ENCODE measurements at places on chromosomes 5 and 9. TPM values are rescaled to one million over a fixed set of nuclear protein-coding genes. Genes with fewer than 3 reads are reported as not detected.

DNA sequence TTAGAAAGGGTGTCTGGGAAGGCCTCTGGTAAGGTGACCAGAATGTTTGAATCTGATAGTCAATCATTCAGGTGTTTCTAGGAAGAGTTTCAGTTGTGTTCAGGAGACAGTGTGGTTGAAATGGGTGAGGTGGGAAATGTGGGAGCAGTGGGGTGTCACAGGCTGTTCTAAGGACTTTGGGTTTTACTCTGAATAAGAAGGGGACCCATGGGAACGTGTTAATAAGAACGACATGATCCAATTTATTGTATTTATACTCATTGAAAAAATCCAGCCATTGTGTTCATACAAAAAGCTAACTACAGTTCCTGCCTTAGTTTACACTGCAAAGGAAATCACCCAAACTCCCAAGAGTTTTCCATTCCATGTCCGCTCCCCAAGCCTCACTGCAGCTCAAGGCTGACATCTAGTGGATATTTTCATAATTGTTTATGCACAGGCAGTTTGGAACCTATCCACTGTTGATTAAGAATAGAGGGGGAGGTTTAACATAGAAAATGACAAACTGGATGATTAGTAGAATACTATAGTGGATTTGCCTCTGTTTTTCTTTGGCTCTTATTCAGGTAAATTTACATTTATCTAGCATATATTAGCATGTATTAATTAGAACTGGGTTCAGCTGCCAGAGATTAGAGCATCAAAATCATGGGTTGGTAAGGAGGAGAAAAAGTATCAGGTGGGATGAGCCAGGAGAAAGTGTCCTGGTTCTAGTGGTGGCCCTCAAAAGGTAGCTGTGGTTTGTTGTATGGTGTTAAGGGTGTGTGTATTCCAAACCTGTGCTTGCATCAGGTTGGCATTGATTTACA, 17.7 kb downstream of the CAVIN4 start:
- peak; percentile 81 for DNase-seq

DNA sequence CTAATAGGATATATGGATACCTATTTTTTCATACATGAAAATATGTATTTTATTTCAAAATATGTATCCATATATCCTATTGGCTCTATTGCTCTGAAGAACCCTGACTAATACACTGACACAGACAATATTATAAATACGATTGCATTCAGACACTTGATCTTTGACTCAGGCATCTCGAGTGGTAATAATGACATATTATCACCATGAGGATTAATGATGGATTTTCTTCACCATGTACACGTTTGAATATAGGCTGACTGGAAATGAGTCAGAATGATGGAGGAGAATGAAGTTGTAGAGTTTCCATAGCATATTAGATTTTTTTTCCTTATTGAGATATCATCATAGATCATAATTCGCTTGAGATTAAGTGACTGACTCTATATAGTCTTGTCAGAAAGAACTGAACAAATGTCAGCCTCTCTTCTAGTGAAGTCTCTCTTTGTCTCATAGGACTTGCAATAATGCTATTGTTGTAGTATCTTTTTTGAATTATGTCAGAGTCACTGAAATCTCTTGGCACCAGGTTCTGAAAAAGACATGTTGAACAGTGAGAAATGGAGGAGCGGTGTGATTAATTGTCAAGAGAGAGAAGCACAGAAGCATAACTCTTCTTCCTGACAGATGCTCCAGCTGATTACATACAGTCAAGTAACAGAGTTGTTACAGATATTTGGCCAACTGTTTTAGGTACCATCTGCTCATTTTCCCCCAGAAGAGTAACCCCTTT, 41.4 kb upstream of the SLCO6A1 start:
- DNase-seq: no peak

- DNase-seq: no peak
Measured at GRCh38 chr5:124841829-124842712, 95.6 kb upstream of the ZNF608 start.

DNA sequence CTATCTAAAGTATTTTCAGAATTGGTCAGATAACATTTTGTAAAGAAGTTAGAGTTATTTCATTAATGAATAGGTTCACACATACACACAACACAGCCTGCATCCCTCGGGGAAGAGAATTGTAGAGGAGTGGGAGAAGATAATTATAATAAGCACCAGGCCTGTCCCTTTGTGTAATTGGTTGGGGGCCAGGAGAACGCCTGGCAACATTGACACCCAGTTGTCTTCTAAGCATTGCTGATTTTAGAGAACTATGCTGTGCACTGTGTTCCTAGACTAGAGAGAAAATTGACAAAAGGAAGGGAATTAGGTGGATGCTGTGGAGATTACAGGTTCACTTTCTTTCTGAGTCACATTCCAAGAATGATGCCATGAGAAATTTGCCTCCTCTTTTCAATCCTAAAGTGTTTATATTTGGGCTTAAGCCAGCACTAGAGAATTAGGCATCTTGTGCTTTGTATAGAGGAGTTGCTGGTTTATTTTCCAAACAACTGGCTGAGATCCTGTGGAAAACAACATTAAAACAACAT, 247.6 kb downstream of the COX7C start:
- DNase-seq: no peak

Gene SEMA5A
- total RNA-seq: not detected

Gene PLAC8L1
- 0.57 TPM for total RNA-seq

DNA sequence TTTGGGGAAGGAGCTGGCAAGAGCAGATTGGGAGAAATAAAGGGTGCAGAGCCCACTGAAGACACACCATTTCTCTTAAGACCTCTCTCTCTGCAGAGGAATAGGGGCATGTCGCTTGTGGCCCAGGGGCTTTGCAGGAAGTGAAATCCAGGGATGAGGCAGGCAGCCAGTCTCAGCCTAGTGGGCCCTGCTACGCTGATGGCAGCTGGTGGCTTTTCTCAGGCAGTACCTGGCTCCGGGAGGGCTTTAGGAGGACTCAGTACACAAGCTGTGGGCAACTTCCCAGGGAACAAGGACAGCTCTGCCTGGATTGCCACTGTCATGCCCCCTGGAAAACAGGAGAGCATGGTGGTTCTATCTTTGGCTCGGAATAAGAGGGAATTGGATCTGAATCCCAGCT, 76.2 kb upstream of the NEURL1B start:
- no peak for DNase-seq

Gene SLC27A6
- not detected for total RNA-seq

Data from activated CD4-positive, alpha-beta T cell treated with anti-CD3 and anti-CD28 coated beads, Interleukin-2, amount 10 ng/mL, durations not matched to agents 24 days and 14 days (primary cell).